Ovary (tissue), 10 donors: ENCODE measurements at places on chromosomes 12 and 14. TPM values are rescaled to one million over a fixed set of nuclear protein-coding genes. Genes with fewer than 3 reads are reported as not detected.
A peak's percentile ranks its signal among the peaks of the same experiment; 100 is the strongest.

The LRP6 gene
- 40.8 TPM for total RNA-seq

The LRRC10 gene
- not detected for total RNA-seq

The SYNJ2BP gene
- total RNA-seq: 22.5 TPM

The ARMH4 gene
- total RNA-seq: 22.5 TPM

The KRT82 gene
- total RNA-seq: not detected

The GLS2 gene
- 4.4 TPM for total RNA-seq

The WSCD2 gene
- total RNA-seq: 2.0 TPM

The P2RX2 gene
- total RNA-seq: 1.1 TPM

The KCNH3 gene
- total RNA-seq: 0.55 TPM

DNA sequence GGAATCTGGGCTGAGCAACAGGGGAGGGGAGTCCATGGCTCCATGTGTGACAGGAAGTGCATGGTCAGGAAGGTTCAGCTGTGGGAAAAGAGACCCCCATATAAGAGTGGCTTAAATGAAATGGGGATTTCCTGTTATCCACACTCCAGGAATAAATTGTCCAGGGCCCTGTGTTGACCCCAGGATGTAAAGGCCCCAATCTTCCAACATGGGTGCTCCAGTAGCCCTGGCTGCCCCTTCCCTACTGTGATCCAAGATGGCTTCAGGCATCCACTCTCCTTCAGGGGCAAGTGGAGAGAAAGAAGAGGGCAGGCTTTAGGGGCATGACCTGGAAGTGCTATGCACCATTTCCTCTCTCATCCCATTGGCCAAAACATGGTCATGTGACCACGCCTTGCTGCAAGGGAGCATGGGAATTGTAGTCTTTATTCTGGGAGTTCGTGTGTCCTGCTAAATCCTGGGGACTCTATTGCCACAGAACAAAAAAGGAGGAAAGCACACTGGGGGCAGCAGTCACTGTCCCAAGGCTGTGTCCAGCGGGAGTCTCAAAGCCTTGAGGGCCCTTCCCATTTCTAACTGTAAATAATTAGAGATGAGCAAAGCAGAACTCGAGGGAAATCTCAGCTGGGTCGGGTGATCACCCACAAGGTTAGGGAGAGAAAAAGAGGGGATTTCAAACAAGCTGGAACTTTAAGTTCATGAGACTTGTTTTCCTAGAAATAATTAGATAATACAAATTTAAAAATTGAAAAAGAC lies 289.2 kb downstream of the ADGRD1 start:
- no peak overlapping the region for H3K27ac ChIP-seq
- no peak overlapping the region for H3K4me3 ChIP-seq

GRCh38 chr14:58298477-58299400 lies at the start of gene ARID4A:
Gene ARID4A (plus strand): TSS chr14:58298555. CDS start chr14:58299855, 1,300 bp downstream.
- no peaks in the 10 kb centered on the region for H3K36me3 ChIP-seq
- peak within 1 kb of the TSS; percentile 97 for H3K4me3 ChIP-seq
- peak within 1 kb of the TSS; percentile 88 for H3K27ac ChIP-seq
- peaks cover 7% of the 10 kb centered on the region for H3K4me1 ChIP-seq
- no peaks in the 10 kb centered on the region for H3K27me3 ChIP-seq
- DNase-seq: peak; percentile 85

GRCh38 chr14:100078216-100078803 lies 13.1 kb downstream of the EVL start:
- no peak overlapping the region for H3K4me3 ChIP-seq
- DNase-seq: no peak
- H3K27me3 ChIP-seq: no peaks in the 10 kb centered on the region

- DNase-seq: no peak
- H3K27ac ChIP-seq: no peak overlapping the region
- no peaks in the 10 kb centered on the region for H3K27me3 ChIP-seq
- no peaks in the 10 kb centered on the region for H3K4me1 ChIP-seq
These were observed 3.2 kb downstream of the GZMH start for GRCh38 chr14:24606297-24606696.

DNA sequence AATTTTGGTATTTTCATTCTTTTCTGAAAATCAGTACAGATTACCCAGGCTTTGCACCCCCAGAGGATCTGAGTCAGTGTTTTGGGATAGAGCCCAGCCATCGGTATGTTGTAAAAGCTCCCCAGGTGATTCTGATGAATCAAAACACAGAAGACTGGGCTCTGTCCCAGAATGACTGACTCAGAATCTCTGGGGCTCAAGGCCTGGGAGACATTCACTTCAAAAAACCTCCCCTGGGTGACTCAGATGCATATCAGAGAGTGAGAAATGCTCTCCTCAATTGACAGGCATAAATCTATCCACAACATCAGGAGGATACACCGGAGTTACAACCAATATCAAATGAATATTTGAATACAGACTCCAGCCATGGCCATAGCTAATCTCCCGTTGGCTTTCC lies 32.6 kb downstream of the SLC35F4 start:
- H3K4me1 ChIP-seq: no peaks in the 10 kb centered on the region
- no peak for DNase-seq
- no peaks in the 10 kb centered on the region for H3K36me3 ChIP-seq
- no peaks in the 10 kb centered on the region for H3K27me3 ChIP-seq
- no peak overlapping the region for H3K4me3 ChIP-seq

- peaks cover 3% of the 10 kb centered on the region for H3K4me1 ChIP-seq
- no peaks in the 10 kb centered on the region for H3K36me3 ChIP-seq
- no peak overlapping the region for H3K4me3 ChIP-seq
These were observed 1212.4 kb upstream of the TMEM132C start for GRCh38 chr12:127054531-127054930.

- H3K27me3 ChIP-seq: no peaks in the 10 kb centered on the region
- H3K4me1 ChIP-seq: no peaks in the 10 kb centered on the region
- H3K4me3 ChIP-seq: no peak overlapping the region
- no peaks in the 10 kb centered on the region for H3K36me3 ChIP-seq
- no peak overlapping the region for H3K27ac ChIP-seq
These were observed 57.9 kb downstream of the SCFD1 start for GRCh38 chr14:30680036-30680435.

GRCh38 chr12:112685321-112685720 lies 106.2 kb upstream of the RPH3A start:
- no peaks in the 10 kb centered on the region for H3K4me1 ChIP-seq
- no peak overlapping the region for H3K4me3 ChIP-seq
- H3K27ac ChIP-seq: no peak overlapping the region
- H3K36me3 ChIP-seq: no peaks in the 10 kb centered on the region

GRCh38 chr12:2138871-2139308 lies 86.1 kb downstream of the CACNA1C start:
- no peak overlapping the region for H3K4me3 ChIP-seq
- no peaks in the 10 kb centered on the region for H3K27me3 ChIP-seq
- no peak for DNase-seq
- H3K27ac ChIP-seq: no peak overlapping the region

- no peaks in the 10 kb centered on the region for H3K36me3 ChIP-seq
- DNase-seq: no peak
- no peak overlapping the region for H3K27ac ChIP-seq
- H3K4me3 ChIP-seq: no peak overlapping the region
- no peaks in the 10 kb centered on the region for H3K4me1 ChIP-seq
These were observed 24.0 kb upstream of the RIC8B start for GRCh38 chr12:106750524-106750923.

- no peaks in the 10 kb centered on the region for H3K36me3 ChIP-seq
- H3K27ac ChIP-seq: no peak overlapping the region
- peaks cover 9% of the 10 kb centered on the region for H3K4me1 ChIP-seq
- H3K4me3 ChIP-seq: no peak overlapping the region
- DNase-seq: no peak
These were observed 5.0 kb downstream of the DENND5B start for GRCh38 chr12:31585895-31586294.

- no peaks in the 10 kb centered on the region for H3K36me3 ChIP-seq
- no peak overlapping the region for H3K4me3 ChIP-seq
- H3K27ac ChIP-seq: no peak overlapping the region
- no peaks in the 10 kb centered on the region for H3K27me3 ChIP-seq
- no peaks in the 10 kb centered on the region for H3K4me1 ChIP-seq
- DNase-seq: peak; percentile 40
These were observed 9.8 kb downstream of the GALNT6 start for GRCh38 chr12:51381226-51382079.

DNA sequence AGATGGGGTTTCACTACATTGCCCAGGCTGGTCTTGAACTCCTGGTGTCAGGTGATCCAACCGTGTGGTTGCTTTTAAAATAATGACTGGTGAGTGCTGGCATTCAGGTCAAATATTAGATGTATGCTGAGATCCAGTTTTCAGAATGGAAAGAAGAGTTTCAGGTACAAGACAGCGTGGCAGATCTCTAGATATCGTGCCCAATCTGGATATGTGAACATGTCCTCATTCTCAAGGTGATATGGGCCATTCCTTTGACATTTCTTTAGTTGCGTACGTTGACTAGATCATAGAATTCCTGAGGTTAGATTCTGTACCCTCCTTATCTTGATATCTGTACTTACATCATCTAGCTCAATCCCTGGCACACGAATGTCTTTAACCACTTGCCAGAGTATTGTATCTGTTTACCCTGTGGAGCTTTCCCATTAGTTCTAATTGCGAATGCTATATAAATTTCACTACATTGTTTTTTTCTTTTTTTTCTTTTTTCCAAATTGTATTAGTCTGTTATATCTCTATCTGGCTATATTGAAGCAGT lies 80.2 kb downstream of the ANO6 start:
- no peak overlapping the region for H3K27ac ChIP-seq
- no peak overlapping the region for H3K4me3 ChIP-seq
- H3K4me1 ChIP-seq: peaks cover 6% of the 10 kb centered on the region
- H3K36me3 ChIP-seq: no peaks in the 10 kb centered on the region
- DNase-seq: no peak

DNA sequence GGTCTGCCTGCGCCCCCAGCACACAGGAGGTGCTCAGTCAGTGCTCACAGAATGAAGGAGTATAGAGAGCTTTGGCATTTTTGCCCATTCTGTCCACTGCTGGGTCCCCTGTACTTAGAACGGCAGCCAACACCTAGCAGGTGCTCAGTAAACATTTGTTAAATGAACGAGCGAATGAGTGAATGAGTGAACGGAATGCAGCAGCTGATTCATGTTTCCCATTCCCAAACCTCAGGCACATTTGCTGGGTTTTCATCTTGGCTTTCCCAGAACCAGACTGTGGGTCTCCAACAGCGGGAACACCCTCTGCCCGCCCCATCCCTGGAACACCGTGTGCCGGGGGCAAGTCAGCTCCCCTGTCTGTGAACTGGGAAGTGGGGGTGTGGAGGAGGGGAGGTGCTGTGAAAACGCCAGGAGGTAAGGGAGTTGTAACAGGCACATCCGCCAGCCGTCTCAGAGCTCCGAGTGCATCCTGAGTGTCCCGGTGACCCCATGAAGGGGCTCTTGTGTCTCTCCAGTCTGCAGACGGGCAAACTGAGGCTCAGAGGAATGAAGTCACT lies 47.3 kb downstream of the SCARB1 start:
- no peak overlapping the region for H3K27ac ChIP-seq
- no peaks in the 10 kb centered on the region for H3K36me3 ChIP-seq
- no peaks in the 10 kb centered on the region for H3K27me3 ChIP-seq
- no peaks in the 10 kb centered on the region for H3K4me1 ChIP-seq
- no peak for DNase-seq
- H3K4me3 ChIP-seq: no peak overlapping the region

- H3K36me3 ChIP-seq: no peaks in the 10 kb centered on the region
- DNase-seq: no peak
- H3K27ac ChIP-seq: no peak overlapping the region
- no peaks in the 10 kb centered on the region for H3K4me1 ChIP-seq
- no peaks in the 10 kb centered on the region for H3K27me3 ChIP-seq
- H3K4me3 ChIP-seq: no peak overlapping the region
These were observed 93.5 kb downstream of the ATXN2 start for GRCh38 chr12:111505601-111506036.

- H3K27me3 ChIP-seq: no peaks in the 10 kb centered on the region
- no peak for DNase-seq
- peaks cover 9% of the 10 kb centered on the region for H3K4me1 ChIP-seq
- no peak overlapping the region for H3K4me3 ChIP-seq
- H3K27ac ChIP-seq: no peak overlapping the region
These were observed 29.3 kb downstream of the ETV6 start for GRCh38 chr12:11678781-11679180.

DNA sequence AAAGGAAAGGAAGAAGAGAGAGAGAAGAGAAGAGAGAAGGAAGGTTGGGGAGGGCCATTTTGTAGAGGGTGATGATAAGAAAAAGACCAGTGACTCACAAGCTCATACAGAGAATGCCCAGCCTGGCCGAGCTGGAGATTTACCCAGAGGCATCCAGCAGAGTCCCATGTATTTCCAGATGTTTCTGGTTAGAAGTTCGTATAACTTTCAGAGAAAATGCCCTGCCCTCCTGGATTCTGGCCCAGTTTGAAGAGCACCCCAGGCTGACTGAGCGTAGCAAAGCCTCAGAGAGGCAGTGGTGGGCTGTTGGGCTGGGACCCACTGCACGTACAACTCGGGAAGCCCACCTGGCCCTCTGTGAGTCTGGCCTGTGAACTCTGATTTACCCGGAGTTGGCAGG lies 221.8 kb downstream of the SLC41A2 start:
- no peaks in the 10 kb centered on the region for H3K36me3 ChIP-seq
- peaks cover 3% of the 10 kb centered on the region for H3K4me1 ChIP-seq
- no peak for DNase-seq

GRCh38 chr12:68967046-68967445 lies 34.1 kb upstream of the CPM start:
- H3K27me3 ChIP-seq: no peaks in the 10 kb centered on the region
- no peaks in the 10 kb centered on the region for H3K36me3 ChIP-seq
- H3K4me1 ChIP-seq: no peaks in the 10 kb centered on the region
- no peak overlapping the region for H3K4me3 ChIP-seq
- no peak overlapping the region for H3K27ac ChIP-seq

DNA sequence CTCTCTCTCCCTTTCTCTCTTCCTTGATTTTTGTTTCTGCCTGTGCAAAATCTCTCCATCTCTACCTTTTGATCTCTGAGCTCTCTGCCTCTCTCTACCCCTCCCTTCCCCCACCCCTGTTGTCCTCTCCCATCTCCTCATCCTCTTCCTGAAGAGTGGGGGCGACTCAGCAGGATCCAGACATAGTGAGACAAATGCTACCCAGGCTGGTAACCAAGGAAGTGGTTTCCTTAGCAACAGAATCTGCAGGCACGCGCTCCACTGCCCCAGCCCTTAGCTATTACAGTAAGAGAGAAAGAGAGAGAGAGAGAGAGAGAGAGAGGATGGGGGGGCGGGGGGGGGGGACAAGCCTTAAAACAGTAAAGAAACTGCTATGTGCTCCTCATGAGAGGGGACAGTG lies 85.6 kb downstream of the CMKLR1 start:
- H3K27me3 ChIP-seq: no peaks in the 10 kb centered on the region
- H3K36me3 ChIP-seq: no peaks in the 10 kb centered on the region
- H3K4me1 ChIP-seq: no peaks in the 10 kb centered on the region

DNA sequence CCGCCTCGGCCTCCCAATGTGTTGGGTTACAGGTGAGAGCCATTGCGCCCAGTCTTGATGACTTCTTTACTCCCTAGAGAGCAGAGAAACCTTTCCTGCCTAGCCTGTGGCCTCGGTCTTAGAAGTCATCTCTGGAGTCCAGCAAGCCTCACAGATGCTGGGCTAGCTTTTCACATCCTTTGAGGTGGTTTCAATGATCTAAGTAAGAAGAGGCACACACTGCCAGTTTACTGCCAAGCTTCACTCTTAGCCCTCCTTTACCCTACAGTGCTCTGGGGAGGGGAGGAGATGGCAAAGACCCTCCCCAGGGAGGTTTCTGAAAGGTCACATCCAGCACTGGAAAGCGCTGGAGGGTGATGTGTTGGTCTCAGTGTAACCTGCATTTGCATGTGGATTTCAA lies 304.8 kb downstream of the PCNX1 start:
- DNase-seq: no peak
- H3K27me3 ChIP-seq: no peaks in the 10 kb centered on the region

GRCh38 chr12:18139989-18140596 lies 50.1 kb upstream of the RERGL start:
- H3K27me3 ChIP-seq: no peaks in the 10 kb centered on the region
- H3K4me3 ChIP-seq: no peak overlapping the region
- no peak overlapping the region for H3K27ac ChIP-seq

GRCh38 chr14:79528828-79529416 lies 682.4 kb downstream of the DIO2 start:
- H3K4me3 ChIP-seq: no peak overlapping the region
- no peak for DNase-seq
- no peak overlapping the region for H3K27ac ChIP-seq
